Natural killer cell (primary cell): ENCODE measurements at places on chromosomes 4 and X. TPM values are rescaled to one million over a fixed set of nuclear protein-coding genes. Genes with fewer than 3 reads are reported as not detected.

GRCh38 chrX:84133023-84133422 lies 55.0 kb downstream of the RPS6KA6 start:
- H3K36me3 ChIP-seq = no peaks in the 10 kb centered on the region
- DNase-seq = no peak
- no peak overlapping the region for H3K27ac ChIP-seq
- H3K4me1 ChIP-seq = no peaks in the 10 kb centered on the region
- no peak overlapping the region for H3K4me3 ChIP-seq

- H3K27ac ChIP-seq = no peak overlapping the region
- peaks cover 6% of the 10 kb centered on the region for H3K27me3 ChIP-seq
Measured at GRCh38 chr4:110550260-110550659, 72.6 kb downstream of the PITX2 start.

DNA sequence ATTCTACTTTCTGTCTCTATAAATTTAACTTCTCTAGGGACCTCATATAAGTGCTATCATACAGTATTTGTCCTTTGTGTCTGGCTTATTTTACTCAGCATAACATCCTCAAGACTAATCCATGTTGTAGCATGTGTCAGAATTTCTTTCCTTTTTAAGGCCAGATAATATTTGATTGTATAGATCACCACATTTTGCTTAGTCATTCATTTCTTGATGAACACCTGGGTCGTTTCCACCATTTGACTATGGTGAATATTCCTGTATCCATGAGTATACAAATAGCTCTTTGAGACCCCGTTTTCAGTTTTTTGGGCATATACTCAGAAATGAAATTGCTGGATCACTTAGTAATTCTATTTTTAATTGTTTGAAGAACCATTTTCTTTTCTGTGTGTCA lies 12.0 kb downstream of the CNGA2 start:
- no peak for DNase-seq
- no peaks in the 10 kb centered on the region for H3K4me1 ChIP-seq
- no peak overlapping the region for H3K4me3 ChIP-seq
- H3K27me3 ChIP-seq = no peaks in the 10 kb centered on the region
- no peak overlapping the region for H3K27ac ChIP-seq
- H3K36me3 ChIP-seq = no peaks in the 10 kb centered on the region

GRCh38 chr4:77990456-77990855 lies 66.7 kb upstream of the FRAS1 start:
- DNase-seq = no peak
- no peak overlapping the region for H3K27ac ChIP-seq
- no peak overlapping the region for H3K4me3 ChIP-seq

DNA sequence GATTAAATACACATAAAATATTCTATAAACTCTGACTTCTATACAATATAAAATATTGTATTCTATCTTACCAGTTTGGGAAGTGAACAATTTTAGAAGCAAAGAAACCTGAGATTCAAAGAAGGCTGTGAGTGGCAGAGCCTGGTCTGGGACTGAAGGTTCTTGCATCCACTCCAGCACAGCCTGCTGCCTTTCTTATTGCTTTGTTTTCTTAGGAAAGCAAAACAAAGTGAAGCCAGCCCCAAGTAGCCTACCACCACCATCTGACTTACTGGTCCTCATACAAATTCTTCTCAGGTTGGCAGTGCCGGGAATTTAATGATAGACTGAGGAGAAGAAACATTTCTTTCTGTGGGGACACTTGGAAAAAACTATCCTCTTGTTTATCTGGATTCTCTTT lies 129.7 kb upstream of the SMAD1 start:
- DNase-seq = no peak
- no peaks in the 10 kb centered on the region for H3K36me3 ChIP-seq
- H3K27ac ChIP-seq = no peak overlapping the region
- H3K4me1 ChIP-seq = no peaks in the 10 kb centered on the region

Gene SPANXN3
- not detected for total RNA-seq

DNA sequence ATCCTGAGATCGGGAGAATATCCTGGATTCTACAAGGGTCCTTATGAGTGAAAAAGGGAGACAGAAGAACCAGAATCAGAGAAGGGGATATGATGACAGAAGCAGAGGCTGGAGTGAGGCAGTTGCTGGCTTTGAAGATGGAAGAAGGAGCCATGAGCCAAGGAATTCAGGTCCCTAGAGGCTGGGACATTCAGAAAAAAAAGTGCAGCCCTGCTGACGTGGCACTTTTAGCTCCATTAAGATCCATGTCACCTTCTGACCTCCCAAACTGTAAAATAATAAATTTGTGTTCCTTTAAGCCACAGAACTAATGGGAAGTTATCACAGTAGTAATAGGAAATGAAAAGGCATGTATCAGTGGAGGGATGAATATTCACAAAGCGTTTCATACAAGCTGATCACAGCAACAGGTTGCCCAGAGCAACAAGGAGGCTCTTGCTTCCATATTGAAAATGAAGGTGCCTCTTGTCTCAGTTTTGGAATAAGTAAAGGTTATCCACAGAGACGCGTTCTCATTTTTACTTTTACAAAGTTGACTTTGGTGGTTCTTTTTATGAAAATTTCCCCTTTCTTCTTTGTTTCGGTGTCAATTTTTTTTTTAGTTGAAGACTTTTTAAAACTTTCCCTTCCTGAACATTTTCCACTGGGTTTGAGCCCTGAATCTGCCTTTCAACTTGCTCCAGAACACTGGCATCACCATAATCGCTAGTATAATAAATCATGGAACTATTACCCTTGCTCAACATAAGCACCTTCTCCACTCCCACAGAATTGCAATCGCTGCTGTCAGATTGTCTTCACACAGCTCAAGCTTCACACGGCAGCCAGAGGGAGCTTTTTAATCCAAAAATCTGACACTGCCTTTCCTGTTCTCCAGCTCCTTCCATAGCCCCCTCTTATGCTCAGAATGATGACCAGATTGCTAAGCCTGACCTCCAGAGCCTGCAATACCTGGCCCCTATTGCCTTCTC lies 127.6 kb upstream of the RBPJ start:
- H3K4me3 ChIP-seq = no peak overlapping the region
- no peak for DNase-seq
- no peaks in the 10 kb centered on the region for H3K27me3 ChIP-seq
- H3K36me3 ChIP-seq = no peaks in the 10 kb centered on the region
- H3K4me1 ChIP-seq = peaks cover 21% of the 10 kb centered on the region

GRCh38 chr4:58761563-58761962 lies 1651.4 kb upstream of the IGFBP7 start:
- no peaks in the 10 kb centered on the region for H3K27me3 ChIP-seq
- H3K4me1 ChIP-seq = no peaks in the 10 kb centered on the region
- no peaks in the 10 kb centered on the region for H3K36me3 ChIP-seq
- H3K27ac ChIP-seq = no peak overlapping the region
- no peak for DNase-seq

Gene PABPC1L2A
- not detected for total RNA-seq

- H3K36me3 ChIP-seq = no peaks in the 10 kb centered on the region
- no peaks in the 10 kb centered on the region for H3K27me3 ChIP-seq
- no peaks in the 10 kb centered on the region for H3K4me1 ChIP-seq
- H3K27ac ChIP-seq = no peak overlapping the region
- no peak overlapping the region for H3K4me3 ChIP-seq
Measured at GRCh38 chr4:145352438-145353145, 129.1 kb upstream of the SMAD1 start.

Gene HTN1
- not detected for total RNA-seq

DNA sequence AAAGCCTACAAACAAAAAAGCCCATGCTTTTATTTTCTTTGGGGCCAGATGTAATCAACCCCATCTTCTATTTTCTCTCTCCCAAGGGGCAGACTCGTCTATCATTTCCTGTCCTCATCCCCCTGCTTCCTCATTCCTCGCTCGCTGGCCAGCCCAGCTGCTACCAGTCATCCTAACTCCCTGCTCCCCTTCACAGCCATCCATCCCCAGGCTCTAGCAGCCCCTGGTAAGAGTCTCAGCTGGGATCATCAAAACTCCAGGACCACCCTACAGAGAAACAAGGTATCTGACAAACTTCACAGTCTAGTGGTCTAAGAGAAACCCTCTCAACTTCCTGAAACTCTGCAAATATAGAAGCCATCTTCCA lies 23.6 kb downstream of the SH3KBP1 start:
- H3K27me3 ChIP-seq = no peaks in the 10 kb centered on the region
- H3K4me3 ChIP-seq = no peak overlapping the region
- peaks cover 59% of the 10 kb centered on the region for H3K4me1 ChIP-seq
- DNase-seq = no peak

Gene CT45A8
- not detected for total RNA-seq

Gene UBE2A
- total RNA-seq = 125 TPM

GRCh38 chr4:54099287-54099747 lies 646 bp upstream of the GSX2 start:
- no peak overlapping the region for H3K4me3 ChIP-seq
- peaks cover 30% of the 10 kb centered on the region for H3K4me1 ChIP-seq
- peaks cover 78% of the 10 kb centered on the region for H3K27me3 ChIP-seq
- no peak overlapping the region for H3K27ac ChIP-seq
- H3K36me3 ChIP-seq = no peaks in the 10 kb centered on the region

- peaks cover 8% of the 10 kb centered on the region for H3K4me1 ChIP-seq
- no peak overlapping the region for H3K4me3 ChIP-seq
- peaks cover 46% of the 10 kb centered on the region for H3K36me3 ChIP-seq
- H3K27me3 ChIP-seq = no peaks in the 10 kb centered on the region
Measured at GRCh38 chr4:1731180-1731579, 9.9 kb downstream of the TACC3 start.

Gene VEGFD
- total RNA-seq = not detected

Gene CETN2
- 8.3 TPM for total RNA-seq

- no peaks in the 10 kb centered on the region for H3K4me1 ChIP-seq
- DNase-seq = no peak
- no peak overlapping the region for H3K4me3 ChIP-seq
- no peak overlapping the region for H3K27ac ChIP-seq
- H3K36me3 ChIP-seq = no peaks in the 10 kb centered on the region
Measured at GRCh38 chrX:131728295-131729145, 184.6 kb downstream of the OR13H1 start.

- no peaks in the 10 kb centered on the region for H3K36me3 ChIP-seq
- DNase-seq = no peak
- H3K4me3 ChIP-seq = no peak overlapping the region
- H3K4me1 ChIP-seq = no peaks in the 10 kb centered on the region
Measured at GRCh38 chr4:5192678-5193077, 141.4 kb downstream of the STK32B start.

Gene TLR2
- total RNA-seq = 6.3 TPM
